CD4-positive, alpha-beta T cell treated with Interleukin-4 for 1 hour (primary cell): ENCODE measurements at places on chromosomes 1 and 21.

DNA sequence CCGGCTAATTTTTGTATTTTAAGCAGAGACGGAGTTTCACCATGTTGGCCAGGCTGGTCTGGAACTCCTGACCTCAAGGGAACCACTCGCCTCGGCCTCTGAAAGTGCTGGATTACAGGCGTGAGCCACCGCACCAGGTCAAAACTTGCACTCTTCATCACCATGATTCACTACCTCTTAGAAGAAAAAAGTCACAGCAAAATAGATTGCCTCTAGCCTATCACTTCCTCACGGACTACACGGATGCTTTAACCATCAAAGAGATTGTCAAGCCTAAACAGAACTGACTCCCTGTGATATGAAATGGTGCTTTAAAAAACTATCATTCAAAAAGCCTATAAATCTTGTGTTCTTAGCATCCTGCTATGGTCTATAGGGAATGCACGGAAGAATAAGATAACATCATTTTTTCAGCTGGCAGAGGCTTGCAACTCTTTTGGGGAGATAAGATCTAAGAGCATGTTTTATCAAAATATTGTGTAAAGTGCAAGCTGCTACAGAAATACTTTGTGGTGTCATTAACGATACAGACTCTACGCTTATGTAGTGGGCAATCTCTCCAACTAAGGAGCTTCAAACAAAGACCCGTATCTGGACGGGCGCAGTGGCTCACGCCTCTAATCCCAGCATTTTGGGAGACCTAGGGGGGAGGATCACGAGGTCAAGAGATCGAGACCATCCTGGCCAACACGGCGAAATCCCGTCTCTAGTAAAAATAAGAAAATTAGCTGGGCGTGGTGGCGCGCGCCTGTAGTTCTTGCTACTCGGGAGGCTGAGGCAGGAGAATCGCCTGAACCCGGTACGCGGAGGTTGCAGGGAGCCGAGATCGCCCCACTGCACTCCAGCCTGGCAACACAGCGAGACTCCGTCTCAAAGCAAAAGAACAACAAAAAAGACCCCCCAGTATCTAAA is 966 bp downstream of the TFB2M start:
- DNase-seq = no peak

- DNase-seq = no peak
Observed at GRCh38 chr1:225554216-225554812, 98.6 kb downstream of the ENAH start.

DNA sequence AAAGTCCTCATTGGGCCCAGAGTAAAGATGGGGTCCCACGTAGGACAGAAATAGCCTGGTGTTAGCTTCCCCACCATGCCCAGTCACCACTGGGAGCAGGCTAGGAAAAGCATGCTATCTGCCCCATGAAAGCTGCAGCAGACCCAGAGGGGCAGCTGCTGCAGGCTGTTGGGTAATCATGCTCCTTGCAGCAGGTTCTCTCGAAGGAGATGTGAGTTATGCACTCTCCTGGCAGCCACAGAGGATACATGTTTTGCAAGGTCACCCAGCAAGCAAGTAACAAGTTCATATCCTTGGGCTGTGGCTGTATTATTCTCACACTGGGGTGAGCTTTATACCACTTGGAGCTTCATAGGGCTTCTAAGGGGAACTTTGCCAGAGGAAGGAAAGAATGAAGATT is 9.1 kb upstream of the HEYL start:
- no peak for DNase-seq

- DNase-seq = no peak
Observed at GRCh38 chr1:180524915-180525714, 22.7 kb upstream of the ACBD6 start.

DNA sequence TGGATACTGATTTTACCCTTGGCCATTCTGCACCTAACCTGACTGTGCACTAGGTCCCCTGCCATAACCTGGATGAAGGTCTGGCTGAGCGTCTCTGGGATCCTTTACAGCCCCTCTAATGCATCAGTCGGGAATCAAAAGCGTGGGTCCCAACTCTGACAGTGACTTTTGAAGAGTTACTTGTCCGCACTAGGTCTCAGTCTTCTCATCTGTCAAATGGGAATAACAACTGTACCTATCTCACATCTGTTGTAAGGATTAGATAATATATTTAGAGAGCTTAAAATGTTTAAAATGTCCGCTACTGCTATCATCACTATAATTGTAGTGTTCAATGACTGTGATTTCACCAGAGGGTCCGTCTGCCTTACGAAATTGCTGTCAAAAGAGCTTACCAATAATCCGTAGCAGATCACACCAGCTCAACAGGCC is 746 bp downstream of the TADA1 start:
- no peak for DNase-seq

GRCh38 chr21:14956807-14957206 is 108.0 kb downstream of the NRIP1 start:
- DNase-seq = no peak

DNA sequence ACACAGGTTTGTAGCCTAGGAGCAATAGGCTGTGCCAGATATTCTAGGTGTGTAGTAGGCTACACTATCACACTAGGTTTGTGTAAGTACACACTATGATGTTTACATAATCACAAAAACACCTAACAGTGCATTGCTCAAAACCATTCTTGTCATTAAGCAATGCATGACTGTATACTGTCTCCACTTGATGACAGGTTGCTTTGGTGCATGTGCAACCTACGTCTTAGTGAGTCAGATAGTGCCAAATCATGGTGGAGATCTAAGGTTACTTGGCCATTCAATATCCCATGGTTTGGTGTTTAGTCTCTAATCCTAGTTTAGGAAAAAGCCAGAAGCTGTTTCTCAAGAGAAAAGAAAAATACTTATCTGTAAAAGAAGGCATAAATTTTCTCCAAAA is 181.1 kb downstream of the KCNK2 start:
- DNase-seq = no peak

DNA sequence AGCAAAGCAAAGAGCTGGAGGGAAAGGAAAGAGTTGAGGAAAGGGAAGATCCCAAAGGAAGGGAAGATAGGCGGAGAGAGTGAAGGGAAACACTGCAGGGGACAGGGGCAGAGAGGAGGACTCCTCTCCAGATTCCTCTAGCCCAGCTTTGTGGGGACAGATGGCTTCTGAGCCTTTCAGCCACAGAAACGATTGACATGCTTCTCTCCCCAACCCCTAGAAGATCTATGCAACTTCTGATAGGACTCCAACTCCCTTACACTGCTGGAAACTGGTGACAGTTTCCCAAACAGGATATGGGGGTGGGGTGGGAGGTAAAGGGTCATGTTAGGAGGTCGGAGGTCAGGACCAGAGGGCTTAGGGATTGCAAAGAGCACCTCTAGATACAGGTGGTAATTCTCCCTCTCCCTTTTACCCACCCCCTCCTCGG is 6.5 kb downstream of the MEX3A start:
- DNase-seq = no peak

GRCh38 chr1:181658581-181658980 is 175.3 kb downstream of the CACNA1E start:
- no peak for DNase-seq

DNA sequence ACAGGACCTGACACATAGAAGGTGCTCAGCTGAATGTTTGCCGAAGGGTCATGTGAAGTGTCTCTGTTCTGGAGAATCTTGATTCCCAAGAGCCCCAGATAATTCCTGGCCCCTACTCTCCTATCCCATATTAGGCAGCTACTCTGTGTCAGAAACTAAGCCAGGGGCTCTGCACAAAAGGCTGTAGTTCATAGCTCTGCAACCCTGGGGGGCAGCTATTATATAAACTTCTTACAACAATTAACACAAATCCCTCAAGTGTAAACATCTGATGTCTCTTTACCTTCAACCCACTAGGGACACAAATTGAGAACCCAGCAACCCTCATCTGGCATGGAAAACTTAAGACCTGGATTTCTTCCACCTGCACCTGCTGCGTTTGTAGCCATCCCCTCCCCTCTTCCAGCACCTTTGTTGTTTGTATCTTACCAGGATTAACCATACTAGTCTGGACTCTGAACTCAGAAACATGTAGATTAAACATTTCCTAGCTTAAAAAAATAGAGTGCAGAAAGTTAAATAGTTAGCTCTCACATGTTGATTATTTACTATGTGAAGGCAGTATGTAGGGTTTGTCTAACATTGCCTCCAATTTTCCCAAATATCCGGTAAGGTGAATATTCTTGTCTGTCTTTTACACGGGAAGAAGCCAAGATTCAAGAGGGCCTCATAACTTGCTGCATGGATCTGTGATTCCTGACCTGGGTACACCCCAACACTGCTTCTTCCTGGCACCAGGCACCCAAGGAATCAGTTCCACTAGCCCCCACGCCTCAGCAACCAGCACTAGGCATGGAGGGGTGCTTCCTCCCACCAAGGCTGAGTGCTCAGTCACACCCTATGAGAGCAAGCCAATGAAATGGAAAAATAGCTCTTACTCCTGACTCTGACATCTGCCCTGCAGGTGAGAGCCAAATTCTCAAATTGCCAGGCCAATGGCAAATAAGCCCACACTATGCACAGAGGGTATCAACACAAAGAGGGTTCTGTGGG is 220.7 kb upstream of the HOOK1 start:
- no peak for DNase-seq

DNA sequence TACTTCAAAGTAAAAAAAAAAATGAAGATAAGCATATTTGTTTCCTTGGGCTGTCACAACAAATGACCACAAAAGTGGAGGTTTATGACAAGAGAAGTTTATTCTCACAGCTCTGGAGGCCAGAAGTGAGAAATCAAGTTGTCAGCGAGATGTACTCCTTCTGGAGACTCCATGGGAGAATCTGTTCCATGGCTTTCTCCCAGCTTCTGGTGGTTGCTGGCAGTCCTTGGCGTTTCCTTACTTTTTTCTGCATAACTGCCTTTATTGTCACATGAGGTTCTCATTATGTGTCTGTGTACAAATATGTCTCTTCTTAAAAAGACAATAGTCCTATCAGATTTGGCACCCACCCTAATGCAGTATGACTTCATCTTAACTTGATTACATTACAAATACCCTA is 398.3 kb downstream of the KCNT2 start:
- no peak for DNase-seq

DNA sequence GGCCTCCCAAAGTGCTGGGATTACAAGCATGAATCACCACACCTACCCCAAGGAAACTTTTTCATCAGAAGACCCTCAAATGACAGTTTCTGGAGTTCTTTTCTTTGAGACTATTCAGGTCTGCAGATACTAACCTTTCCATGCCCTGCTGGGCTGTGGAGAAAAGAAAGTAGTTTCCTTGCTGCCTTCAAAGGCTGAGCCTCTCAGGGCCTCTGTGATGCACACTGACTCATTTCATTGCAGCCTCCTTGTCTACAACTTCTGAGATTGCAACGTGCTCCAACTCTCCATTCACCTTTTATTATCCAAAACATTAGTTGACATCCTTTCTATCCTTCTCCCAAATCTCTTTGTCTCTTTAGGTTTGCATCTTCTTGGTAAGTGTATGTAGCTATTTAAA is 8.8 kb upstream of the SAMSN1 start:
- DNase-seq = no peak

GRCh38 chr1:25064465-25065240 is 134.6 kb upstream of the RUNX3 start:
- peak; percentile 52 for DNase-seq

- no peak for DNase-seq
Observed at GRCh38 chr21:29194847-29195246, 64.4 kb downstream of the MAP3K7CL start.

- DNase-seq = no peak
Observed at GRCh38 chr1:117834416-117834815, 95.0 kb downstream of the GDAP2 start.

GRCh38 chr1:98057236-98057910 is 136.5 kb upstream of the DPYD start:
- DNase-seq = no peak

- DNase-seq = no peak
Observed at GRCh38 chr1:234756066-234756774, 146.2 kb upstream of the IRF2BP2 start.

- no peak for DNase-seq
Observed at GRCh38 chr1:28890435-28890834, 23.9 kb upstream of the EPB41 start.

DNA sequence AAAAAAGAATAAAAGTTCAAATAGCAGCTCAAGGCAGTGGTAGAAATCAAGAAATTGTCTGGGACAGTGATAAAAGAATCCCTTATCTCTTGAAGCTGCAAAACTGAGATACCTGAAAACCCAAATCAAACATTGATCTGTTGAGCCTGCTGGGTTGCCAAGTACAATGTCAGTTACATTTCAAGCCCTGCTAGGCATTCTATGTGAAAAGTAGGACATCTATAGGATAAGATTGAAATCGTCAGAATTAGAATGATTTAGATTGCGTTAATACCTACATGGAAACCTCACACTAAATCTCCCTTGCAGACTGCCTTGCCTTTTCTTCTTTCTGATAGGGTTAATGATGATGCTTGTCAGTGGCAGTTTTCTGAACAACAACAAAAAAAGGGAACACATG is 1684.4 kb upstream of the B3GALT2 start:
- no peak for DNase-seq

DNA sequence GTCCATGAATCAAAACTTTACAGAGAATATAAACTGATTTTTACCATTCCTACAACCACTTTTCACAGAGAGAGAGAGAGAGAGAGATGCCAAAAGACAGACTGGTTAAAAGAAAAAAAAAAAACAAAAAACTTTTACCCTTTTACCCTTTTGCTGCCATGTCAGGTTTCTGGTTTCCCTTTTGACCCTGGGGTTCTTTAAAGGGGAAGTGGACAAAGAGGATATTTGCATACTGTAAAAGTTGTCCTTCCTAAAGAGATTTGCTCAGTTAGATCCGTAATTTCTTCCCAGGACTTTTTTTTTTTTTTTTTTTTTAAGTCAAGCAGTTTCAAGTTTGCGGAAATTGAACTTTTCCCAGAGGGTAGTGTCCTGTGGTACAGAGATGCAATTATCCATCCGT is 287.8 kb upstream of the RGS18 start:
- DNase-seq = no peak

- DNase-seq = peak; percentile 47
Observed at GRCh38 chr1:111516005-111516535, 12.6 kb upstream of the ADORA3 start.

DNA sequence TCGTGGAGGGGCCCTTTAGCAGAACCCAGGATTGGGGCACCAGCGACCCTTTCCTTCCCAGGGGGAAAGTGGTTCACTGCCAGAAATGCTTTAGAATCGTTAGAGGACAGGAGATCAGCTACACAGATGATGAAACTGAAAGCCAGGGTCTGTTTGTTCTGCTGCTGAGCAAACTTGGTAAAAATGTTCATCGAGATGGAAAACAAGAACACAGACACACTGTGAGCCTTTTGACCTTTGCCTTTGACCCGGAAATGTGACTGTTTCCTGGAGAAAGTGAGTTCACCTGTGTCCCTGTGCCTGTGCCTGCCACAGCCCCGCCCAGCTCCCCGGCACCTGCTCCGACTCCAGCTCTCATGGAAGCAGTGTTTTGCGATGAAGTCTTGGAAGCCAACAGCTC is 234.3 kb downstream of the CAMTA1 start:
- DNase-seq = no peak

- DNase-seq = peak; percentile 8
Observed at GRCh38 chr1:30684881-30685795, 38.2 kb downstream of the MATN1 start.

GRCh38 chr1:1206376-1206965 is at the start of gene TNFRSF18:
TNFRSF18 (minus strand) TSS chr1:1206592; CDS start chr1:1206571, 21 bp downstream.
- peak; percentile 25 for DNase-seq
